ENCODE measurements at places on chromosomes 4 and X.

- DNase-seq: peak; percentile 56
Observed at GRCh38 chr4:160848901-160849760, 1314.7 kb downstream of the FSTL5 start.

GRCh38 chr4:14716691-14717090 lies 285.6 kb upstream of the CPEB2 start:
- DNase-seq: no peak

- no peak for DNase-seq
Observed at GRCh38 chr4:182206916-182207315, 36.3 kb upstream of the TENM3 start.

- no peak for DNase-seq
Observed at GRCh38 chrX:39574178-39574577, 523.6 kb downstream of the BCOR start.

- no peak for DNase-seq
Observed at GRCh38 chr4:149095001-149095400, 652.8 kb upstream of the NR3C2 start.

DNA sequence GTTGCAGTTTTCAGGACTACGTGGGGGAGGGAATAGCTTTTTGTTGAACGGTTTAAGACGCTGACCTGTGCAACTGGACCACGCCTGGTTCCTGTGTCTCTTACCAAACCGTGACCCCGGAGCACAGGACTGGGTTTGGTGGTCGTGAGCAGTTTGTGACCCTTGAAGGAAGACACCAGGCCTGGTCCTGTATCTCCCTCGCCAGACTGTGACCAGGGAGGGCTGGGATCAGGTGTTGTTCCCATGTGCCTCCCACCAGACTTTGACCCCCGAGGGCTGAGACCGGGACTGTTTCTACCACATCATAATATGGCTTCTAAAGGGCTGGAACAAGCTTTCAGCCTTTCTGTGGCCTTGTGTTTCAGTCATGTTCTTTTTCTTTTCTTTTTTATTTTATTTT lies 683 bp downstream of the EBP start:
- no peak for DNase-seq

DNA sequence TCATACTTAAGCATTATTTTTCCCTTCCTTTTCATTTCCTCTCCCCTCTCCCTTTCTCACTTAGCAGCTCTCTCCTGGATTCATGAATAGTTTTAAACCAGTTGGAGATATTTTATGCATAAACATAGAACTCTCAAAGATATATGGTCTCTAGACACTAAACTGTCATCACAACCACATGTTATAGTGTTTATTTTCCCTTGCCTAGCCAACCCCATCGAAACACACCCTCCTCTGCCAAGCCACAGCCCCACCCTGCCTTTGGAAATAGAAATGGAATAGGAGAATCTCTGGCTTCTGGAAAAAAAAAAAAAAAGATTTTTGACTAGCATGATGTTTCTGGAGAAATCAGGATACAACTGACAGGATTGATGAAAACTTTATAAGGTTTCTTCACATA lies 64.8 kb upstream of the RBPJ start:
- DNase-seq: no peak

DNA sequence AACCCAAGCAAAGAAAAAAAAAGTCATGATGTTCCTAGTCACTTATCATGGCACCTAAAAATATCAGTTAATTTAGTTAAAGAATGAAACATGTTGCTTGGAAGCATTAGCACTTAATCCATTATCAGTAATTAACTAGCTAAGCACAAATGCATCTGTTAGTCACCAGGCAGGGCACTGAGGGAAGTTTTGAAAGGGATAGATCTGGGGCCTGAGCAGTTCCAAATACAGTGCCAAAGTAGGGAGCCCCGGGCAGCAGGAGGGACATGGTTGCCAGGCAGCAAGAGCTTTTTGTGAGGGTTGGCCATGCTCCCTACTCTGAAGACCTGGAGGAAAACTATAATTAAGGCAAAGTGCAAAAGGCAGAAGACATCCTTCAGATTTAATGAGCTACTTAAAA lies 62.0 kb downstream of the PHKA1 start:
- no peak for DNase-seq

DNA sequence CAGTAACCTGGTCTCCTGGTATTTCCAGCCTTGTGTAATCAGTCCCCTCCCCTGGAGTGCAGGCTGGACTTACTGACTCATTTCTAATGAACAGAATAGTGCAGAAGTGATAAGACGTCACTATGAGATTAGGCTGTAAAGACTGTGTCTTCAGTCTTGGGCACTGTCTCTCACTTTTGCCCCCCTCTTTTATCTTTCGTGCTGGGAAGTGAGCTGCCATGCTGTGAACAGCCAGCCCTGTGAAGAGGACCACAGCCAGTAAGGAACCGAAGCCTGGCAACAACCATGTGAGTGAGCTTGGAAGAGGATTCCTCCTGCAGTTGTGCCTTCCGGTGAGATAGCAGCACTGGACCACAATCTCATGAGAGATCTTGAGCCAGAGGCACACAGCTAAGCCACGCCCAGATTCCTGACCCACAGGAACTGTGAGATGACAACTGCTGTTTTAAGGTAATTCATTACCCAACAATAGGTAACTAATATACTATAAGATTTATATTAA lies 67.5 kb upstream of the GPR34 start:
- DNase-seq: peak; percentile 80

DNA sequence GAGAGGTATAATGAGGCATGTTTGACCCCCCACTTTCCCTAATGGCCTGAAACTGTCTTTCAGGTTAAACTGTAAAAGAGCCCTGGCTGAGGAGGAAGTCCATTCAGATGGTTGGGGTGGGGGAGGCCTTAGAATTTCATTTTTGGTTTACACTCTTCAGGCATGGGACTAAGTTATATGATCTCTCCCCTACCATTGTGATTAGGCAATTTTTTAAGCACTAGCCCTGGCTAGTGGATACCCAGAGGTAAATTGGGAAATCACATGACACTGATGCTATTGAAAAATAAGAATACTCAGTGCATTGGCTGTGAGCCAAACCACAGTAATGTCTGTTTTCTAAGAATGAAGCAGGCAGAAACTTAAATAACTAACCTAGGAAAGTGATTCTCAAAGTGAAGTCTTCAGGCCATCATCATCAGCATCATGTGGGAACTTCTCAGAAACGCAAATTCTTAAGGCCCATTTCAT lies 149.7 kb downstream of the RRAGB start:
- DNase-seq: peak; percentile 85

DNA sequence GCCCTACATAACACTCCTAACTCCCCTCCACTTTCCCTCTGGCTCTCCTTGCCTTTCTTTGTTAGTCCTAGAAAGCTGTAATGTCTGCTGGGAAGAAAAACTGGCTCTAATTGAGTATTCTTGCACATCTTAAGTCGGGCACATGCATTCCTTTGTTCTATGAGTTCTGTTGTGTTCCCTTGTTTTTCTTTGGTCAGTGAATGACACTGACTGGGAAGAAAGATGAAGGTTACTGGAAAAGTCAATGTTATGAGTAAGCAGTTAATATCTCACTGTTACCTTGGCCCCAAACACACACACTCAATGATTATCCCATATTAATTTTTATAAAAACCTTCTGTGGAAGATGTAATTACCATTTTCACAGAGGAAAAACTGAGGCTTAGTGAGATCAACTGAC lies 215.9 kb downstream of the SOWAHB start:
- DNase-seq: peak; percentile 89

DNA sequence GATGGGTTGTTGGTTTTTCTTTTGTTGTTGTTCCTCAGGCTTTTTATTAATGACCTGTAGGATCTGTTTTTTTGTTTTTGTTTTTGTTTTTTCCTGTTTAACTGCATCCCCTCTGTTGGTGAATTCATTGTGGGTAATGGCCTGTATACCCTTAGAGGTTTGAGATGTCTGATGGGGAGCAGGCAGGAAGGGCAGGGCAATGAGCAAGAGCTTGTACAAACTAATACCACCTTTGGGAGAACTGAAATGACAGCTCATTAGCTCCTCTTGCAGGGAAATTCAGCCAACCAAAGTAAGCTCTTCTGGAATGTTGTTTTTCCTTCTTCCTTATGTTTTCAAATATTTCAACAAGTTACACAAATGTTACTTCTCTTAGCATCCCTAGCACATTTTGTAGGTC lies 23.4 kb downstream of the SH2D1A start:
- DNase-seq: no peak

- no peak for DNase-seq
Observed at GRCh38 chrX:826448-826847, 195.9 kb downstream of the SHOX start.

DNA sequence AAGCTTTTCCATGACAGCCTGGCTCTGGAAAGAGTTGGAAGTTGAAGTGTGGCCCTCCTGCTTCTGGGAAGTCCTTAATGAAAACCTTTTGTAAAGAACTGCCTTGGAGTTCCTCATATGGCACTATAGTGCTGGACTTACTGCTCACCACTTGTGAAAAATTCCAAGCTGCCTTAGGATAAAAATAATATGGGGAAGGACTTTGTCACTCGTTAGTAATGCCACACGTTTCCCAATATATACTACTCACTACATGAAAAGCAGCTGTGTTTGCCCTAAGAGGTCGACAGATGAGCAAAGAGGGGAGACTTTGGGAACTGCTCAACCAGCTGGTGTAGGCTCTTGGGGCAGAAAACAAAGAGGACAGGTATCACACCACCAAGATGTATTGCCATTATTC lies 11.7 kb downstream of the OPHN1 start:
- DNase-seq: no peak

- no peak for DNase-seq
Observed at GRCh38 chrX:38489341-38489740, 72.0 kb upstream of the TSPAN7 start.

GRCh38 chrX:37348231-37348970 lies 763 bp upstream of the PRRG1 start:
- peak; percentile 50 for DNase-seq

- DNase-seq: no peak
Observed at GRCh38 chr4:10343656-10344055, 113.6 kb downstream of the ZNF518B start.

- no peak for DNase-seq
Observed at GRCh38 chrX:100356351-100356896, 53.6 kb downstream of the PCDH19 start.

DNA sequence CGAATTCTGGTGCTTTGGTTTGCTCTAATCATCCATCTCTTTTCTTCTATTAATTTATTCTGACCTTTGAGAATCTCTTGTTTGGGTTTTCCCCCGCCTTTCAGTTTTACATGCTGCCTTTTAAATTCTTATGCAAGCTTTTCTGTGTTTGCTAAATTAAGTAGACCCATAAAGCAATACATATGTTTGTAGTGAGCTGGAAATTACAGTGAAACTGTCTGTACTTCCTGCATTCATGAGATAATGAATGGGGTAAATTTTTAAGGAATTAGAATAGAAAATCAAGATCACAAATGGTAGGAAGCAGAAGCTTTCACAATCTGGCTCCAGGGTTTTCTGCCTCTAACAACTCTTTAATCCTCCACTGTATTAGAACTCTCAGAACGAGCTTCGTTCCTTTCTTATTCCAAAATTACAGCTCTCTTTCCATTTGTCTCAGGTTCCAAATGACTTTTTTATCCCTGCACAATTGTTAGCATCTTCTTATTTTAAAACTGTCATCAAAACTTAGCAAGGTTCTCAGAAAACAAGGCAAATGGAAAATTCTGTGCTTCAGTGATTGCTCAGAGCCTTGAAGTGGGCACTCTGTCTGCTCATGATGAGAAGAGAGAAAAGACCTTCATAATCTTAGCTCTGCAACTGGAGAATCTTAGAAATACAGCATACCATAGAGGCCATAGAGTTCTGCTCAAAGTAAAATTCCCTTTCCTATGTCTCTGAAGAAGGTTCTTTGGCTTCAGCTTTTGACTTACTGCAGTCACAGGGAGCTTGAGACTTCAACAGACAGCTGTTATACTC lies 108.2 kb downstream of the EGF start:
- DNase-seq: no peak

DNA sequence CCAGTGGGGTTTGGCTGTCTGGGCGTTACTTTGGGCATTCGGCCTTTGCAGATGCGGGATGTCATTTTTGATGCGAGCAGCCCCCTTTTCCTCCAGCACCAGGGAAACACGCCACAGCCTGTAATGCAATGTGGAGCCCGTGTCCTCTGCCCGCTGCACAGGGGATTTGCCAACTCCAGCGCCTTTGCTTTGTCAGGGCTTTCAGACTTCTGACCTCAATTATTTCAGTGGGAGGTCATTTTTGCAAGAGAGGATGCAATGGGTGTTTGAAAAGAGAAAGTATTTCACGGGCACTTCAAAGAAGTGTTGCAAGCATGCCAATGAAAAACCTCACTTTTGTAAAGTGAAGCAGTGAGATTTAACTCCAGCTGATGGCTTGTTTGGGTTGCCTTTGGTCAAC lies 11.5 kb downstream of the CLCN4 start:
- no peak for DNase-seq

- DNase-seq: peak; percentile 34
Observed at GRCh38 chrX:71095981-71096759, 519 bp downstream of the FOXO4 start.

GRCh38 chr4:25903900-25904747 lies 9.9 kb upstream of the SMIM20 start:
- no peak for DNase-seq

DNA sequence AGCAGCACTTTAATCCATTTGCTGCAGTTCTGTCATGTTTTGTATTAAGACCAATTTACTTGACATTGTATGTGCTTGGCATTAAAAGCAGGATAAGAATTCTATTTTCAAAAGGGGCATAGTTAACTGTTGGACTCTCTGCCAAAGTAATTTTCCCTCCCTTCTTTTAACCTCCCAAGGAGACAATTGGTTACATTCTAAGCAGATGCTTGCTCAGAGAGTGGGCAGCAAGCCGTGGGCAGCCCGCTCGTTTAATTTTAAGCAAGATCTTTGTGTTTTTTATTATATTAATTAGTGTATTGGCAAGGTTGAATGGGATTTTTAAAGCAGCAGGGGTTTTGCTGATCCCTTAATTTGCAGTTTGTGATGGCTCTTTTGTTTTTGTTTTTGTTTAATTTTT lies 37.1 kb upstream of the KLHL8 start:
- no peak for DNase-seq

DNA sequence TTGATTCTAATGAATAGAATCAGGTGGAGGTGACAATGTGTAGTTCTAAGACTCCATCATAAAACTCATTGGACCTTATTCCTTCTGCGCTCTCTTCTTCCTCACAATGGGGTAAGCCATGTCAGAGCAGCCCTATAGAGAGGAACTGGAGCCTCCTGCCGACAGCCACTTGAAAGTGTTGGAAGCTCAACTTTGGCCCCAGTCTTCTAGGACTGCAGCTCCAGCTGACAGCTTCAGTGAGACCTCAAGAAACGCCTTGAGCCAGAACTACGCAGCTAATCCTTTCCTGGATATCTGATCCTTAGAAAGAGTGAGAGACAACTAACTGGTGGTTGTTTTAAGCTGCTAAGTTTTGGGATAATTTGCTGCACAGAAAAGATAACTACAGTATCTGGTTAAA lies 22.1 kb upstream of the ADH7 start:
- DNase-seq: no peak

DNA sequence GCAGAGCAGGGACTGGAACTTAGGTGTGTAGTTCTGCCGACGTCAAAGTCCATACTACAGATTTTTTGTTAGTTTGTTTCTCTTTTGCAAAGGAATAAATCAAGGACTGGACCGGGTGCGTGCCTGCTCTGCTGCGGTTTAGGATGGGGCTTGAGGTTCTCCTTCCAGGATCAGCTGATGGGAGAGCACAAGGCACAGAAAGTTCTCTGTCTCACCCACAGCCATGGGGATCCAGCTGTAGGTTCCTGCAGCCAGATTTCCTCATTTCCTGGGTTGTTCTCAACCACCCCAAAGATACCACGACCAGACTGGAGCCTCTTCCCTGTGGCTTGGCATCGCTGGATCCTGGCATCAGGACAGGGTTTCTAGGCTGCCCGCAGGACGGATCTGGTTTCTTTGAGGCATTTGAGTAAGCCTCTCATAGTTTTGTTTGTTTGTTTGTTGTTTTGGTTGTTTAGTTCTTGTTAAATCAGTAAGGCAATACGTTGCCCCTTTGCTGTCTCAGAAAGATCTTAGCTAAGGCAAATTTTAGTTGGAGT lies 789 bp upstream of the SRPX start:
- DNase-seq: no peak

Data from kidney tubule cell (primary cell).